ENCODE measurements at places on chromosomes 6 and 20.

- no peak for DNase-seq
Observed at GRCh38 chr6:4582506-4583417, 193.4 kb upstream of the CDYL start.

DNA sequence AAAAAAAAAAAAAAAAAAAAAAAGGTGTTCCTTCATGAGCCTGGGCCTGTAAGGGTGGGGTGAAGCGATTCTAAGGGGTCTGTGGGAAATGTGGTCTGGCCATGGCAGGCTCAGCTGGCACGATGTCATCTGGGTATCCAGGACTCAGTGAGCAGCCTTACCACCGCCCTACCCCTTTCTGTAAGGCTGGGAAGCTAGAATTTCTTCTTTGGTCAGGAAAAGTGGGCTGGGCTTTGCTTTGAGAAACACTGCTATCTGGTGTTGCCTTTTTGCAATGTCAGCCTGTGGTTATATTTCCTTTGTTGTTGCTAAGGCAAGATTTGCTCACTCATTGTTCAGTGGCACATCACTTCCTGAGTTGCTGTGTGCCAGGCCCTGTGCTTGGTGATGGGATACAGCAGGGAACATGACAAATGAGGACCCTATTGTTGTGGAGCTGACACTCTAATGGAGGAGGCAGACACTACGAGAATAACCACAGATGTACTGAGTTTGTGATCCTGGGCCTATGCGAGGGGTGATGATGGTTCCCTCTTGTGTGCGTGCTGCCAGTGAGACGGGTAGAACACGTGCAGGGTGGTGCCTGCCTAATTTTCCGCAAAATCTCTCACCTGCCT, 45.9 kb upstream of the ZNFX1 start:
- DNase-seq, result peak; percentile 8

DNA sequence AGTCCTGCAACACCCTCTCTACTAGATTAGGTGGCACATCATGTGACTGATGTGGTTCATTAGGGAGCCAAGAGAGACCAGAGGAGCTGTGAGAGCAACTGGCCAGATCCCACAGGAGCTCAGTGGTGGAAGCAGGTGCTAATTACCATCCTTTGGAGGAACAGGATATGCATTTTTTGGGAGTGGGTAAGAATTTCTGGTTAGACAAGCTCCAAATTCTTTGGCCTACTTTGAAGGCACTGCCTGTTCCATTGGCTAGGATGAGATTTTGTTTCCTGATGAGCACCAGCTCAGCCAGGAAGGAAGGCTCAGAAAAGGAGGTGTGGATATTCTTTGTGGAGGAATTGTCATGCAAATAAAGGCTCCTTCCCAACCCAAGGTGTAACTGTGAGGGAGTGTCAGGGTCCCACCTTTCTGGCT, 130.3 kb upstream of the BMP2 start:
- no peak for DNase-seq

DNA sequence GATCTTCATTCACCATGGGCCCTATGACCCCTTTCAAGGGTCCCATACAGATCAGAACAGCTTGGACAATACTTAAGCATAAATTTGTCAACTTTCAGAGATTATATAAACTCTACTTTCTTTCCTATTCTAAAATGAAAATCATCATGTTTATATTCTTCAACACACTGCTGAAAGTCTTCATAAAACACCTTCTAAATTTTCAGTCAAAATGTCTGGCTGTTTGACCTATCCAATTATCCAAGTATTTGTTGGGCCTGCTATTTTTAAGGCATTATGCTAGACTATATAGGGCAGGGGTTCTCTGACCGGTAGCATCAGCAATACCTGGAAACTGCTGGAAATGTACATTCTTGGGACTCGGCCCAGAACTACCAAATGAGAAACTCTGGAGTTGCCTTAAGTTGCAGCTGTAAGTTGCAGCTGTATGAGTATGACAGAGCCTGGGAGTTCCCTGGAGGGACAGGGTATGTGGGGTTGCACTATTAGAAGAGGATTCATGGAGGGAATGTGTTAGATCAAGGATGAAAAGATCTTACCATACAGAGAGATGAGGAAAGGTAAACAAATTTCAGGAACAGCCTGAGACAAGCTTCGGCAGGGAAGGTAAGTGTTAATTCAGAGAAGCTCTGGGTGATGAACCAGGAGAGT, 293.0 kb downstream of the ADGB start:
- no peak for DNase-seq

DNA sequence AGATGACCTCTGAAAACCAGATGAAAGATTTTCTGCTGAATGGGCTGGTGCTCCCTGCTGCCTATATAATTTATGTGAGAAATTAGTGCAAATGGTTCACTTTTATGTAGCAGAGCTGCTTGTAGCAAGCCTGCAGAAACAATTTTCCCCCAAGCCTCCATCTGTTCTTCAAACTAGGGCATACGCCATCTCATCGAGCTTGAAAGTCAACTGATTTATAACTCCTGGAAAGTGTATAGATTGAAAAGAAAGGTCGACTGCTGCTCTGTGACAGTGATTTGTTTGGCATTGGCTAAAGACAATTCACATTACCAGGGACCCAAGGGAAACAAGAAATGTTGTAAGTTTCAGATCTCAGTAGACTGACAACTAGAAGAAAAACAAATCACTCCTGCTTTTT, 93.3 kb downstream of the PACRG start:
- no peak for DNase-seq

GRCh38 chr6:21628160-21628559, 34.6 kb downstream of the SOX4 start:
- DNase-seq, result no peak

DNA sequence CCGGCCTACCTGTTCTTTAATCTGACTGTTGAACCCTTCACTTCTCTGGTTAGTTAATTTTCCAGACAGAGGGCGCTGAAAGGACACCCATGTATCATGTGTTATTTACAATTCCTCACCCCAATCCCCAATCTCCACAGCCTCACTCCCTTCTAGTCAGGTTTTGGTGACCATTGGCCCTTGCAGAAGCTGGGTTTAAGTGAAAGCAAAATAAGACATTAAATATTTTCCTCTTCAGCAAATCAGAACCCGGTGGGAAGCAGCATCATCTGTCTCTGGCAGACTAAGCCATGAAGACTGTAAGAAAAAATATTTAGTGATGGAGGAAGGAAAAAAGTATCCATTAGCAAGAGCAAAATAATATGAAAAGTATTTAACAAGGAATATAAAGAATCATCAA, 9.4 kb upstream of the HLA-DQA1 start:
- no peak for DNase-seq

DNA sequence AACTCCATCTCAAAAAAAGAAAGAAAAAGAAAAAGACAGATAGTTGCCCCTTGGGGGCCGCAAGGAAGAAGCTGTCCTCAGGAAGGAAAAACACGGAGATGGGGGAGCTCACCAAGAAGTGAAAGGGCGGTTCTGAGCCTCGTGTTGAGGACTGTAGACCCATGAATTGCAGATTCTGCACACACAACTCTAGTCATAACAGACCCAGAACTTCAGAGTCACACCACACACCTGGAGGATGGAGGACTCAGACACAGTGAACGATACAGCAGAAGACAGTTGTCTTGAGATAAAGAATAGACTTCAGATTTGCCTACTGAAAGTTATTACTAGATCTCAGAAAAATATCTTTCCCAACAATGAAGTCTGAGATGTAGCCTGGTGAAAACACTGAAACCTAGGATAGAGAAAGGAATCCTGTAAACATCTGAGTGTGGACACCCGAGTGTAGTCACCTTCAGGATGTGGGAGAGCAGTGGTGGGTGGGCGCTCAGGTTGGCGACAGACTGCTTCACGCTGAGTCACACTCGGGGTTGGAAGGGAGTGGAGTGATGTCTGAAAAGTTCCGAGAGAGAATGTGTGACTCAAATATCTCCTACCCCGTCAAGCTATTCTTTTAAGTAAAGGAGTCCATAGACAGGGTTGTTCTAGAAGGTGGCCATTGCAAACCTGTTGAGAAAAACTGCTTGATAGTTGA, 88.1 kb downstream of the MAP3K4 start:
- peak; percentile 55 for DNase-seq

- DNase-seq, result no peak
Observed at GRCh38 chr20:40046703-40047102, 642.3 kb downstream of the MAFB start.
